Esophagus squamous epithelium (tissue), 5 donors: ENCODE measurements at places on chromosomes 16 and 17.

GRCh38 chr17:41835214-41835799 is 725 bp downstream of the NT5C3B start:
- no peak for DNase-seq

DNA sequence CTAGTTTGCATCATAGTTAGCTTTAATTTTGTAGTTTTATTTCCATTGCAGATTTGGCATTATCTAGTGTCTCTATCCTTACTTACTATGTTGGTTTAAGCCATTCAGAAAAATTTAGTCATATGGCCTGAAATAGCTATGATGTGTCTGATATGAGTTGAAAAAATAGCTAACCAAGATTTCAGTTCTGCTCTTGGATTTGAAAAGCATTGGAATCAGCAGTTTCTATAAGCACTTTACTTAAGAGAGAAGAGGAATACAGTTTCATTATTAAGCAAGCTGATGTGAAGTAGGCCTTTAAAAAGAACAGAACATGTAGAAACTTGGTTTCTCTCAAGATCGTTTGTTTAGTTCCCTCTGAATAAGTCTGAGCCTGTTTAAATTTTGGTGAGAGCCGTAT is 25.9 kb downstream of the LPCAT2 start:
- DNase-seq, result no peak

- no peak for DNase-seq
These were observed 1.9 kb downstream of the CIITA start for GRCh38 chr16:10878644-10879501.

- DNase-seq, result no peak
These were observed 33.8 kb upstream of the SBK1 start for GRCh38 chr16:28258567-28258966.

- no peak for DNase-seq
These were observed 65.7 kb downstream of the HLF start for GRCh38 chr17:55330344-55330933.

- DNase-seq, result no peak
These were observed 69.2 kb upstream of the DOC2B start for GRCh38 chr17:250487-251300.

GRCh38 chr17:73003487-73003886 is 89.0 kb downstream of the SLC39A11 start:
- DNase-seq, result no peak

GRCh38 chr16:8849411-8850011 is 19.3 kb downstream of the CARHSP1 start:
- DNase-seq, result no peak

GRCh38 chr16:57446531-57447185 is 527 bp downstream of the CIAPIN1 start:
- no peak for DNase-seq

- no peak for DNase-seq
These were observed 14.0 kb upstream of the FAM83G start for GRCh38 chr17:19018600-19018950.

DNA sequence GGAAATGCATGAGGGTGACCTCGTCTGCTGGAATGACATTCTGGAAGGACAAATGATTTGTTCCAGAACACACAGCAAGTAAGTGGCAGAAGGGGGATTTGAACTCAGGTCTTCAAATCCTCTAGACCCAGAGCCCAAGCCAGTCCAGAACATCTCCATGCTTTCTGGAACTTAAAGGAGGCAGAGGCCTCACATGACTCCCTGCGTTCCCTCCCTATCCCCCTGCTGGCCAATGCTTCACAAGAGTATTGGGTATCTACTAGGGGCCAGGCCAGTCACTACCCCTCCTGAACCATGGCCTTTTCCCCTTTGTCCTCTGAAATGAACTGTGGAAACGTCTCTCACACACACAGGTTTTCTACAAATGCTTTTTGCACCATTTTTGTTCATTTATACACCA is 7.6 kb upstream of the BEAN1 start:
- no peak for DNase-seq

GRCh38 chr16:29656688-29657523 is 6.1 kb upstream of the SPN start:
- no peak for DNase-seq

GRCh38 chr17:79986411-79987186 is 49.1 kb downstream of the TBC1D16 start:
- DNase-seq, result no peak

DNA sequence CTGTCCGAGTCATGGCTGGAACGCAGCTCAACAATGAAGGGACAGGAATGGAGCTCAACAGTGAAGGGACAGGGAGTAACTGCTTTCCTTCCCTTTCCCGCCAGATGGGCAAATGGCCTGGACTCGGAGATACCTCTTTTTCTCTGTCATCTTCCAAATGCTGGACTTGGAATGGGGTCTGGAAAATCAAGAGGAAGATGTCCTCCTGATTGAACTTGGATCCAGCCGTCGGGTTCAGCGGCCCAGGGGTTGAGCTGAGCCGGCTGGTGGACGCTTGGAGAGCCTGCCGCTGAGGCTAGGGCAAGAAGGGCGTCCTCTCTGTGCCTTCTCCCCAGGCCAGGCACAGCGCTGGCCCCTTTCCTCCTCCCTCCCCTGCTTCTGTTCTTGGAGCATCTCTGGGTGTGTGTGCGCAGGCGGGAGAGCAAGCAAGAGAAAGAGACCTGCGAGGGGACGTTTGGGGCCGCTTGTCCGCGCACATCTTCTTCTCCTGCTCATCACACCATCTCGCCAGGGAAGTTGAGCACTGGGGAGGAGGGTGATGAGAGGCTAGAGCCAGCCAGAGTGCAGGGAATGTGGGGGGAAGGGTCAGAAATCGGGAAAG is 6.6 kb downstream of the NEUROD2 start:
- DNase-seq, result no peak

DNA sequence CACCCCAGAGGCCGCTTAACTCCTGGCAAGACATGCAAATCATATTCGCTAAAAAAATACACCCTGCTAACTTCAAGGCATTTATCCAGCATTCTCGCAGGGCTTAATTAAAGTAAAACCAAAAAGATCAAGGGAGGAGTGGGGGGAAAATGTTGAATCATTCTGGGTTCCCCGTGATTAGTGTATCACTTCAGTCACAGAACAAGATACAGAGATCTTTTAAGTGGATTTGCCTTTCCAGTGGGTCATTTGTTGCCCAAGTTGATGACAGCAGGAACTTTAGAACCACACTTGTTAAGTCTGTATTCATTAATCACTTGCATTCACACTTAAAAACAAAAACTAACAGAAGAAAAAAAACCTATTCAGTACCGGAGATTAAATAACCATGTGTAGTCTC is 17.3 kb downstream of the CRYBA1 start:
- DNase-seq, result no peak

DNA sequence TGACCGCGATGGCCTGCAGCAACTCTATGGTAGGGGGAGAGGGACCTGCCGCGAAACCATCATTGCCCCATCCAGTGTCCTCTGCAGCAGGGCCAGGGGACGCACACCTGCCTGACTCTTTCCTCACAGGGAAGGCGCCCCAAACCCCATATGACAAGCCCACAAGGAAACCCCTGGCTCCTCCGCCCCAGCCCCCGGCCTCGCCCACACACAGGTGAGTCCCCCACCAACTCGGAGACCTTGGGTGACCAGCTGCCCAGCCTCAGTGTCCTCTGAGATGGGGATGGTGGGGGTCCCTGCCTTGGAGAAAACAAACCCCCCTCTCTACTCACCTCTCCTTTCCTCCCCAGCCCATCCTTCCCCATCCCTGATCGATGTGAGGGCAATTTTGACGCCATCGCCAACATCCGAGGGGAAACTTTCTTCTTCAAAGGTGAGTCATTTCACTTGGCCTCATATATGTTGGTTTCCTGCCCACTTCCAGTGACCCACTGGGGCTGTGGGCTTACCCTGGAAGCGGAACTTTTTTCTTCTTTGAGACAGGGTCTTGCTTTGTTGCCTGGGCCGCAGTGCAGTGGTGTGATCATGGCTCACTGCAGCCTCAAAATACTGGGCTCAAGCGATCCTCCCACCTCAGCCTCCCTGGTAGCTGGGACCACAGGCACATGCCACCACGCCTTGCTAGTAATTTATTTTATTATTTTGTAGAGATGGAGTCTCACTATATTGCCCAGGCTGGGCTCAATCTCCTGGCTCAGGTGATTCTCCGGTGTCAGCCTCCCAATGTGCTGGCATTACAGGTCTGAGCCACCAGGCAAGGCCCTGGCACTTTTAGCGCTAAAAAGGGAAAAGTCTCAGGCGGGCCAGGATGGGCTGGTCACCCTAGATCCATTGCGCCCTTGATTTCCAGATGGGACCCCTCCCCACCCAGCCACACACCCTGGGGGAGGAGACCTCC is 8.0 kb upstream of the IL32 start:
- DNase-seq, result no peak

DNA sequence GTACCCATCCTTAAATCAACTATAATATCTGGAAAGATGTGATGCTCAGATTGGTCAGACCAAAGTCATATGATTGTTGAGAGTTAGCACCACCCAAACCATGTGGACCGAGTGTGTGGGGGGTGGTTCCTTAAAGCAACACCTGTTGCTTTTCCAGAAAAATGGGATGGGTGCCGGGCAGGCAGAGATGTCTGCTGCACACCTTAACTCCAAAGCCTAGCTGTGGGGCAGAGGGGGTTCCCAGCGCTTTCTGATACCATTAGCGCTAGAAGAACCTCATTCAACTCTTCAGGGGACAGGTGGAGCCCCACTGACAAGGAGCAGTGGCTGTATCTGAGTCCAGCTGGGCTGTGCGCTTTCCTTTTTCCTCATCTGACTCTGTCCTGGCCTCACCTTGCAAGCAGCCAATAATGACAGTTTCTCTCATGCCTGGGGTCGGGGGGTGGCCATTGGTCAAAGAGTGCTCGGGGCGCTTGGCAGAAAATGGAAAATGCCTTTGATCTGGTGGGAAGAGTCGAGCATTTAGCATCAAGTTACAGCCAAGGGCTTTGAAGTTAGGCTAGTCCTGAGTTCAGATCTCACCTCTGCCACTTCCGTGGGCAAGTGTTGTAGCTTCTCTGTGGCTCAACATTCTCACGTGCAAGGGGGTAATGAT is 82.6 kb downstream of the IRX3 start:
- DNase-seq, result no peak

GRCh38 chr16:77868478-77868877 is 80.1 kb downstream of the VAT1L start:
- DNase-seq, result no peak

DNA sequence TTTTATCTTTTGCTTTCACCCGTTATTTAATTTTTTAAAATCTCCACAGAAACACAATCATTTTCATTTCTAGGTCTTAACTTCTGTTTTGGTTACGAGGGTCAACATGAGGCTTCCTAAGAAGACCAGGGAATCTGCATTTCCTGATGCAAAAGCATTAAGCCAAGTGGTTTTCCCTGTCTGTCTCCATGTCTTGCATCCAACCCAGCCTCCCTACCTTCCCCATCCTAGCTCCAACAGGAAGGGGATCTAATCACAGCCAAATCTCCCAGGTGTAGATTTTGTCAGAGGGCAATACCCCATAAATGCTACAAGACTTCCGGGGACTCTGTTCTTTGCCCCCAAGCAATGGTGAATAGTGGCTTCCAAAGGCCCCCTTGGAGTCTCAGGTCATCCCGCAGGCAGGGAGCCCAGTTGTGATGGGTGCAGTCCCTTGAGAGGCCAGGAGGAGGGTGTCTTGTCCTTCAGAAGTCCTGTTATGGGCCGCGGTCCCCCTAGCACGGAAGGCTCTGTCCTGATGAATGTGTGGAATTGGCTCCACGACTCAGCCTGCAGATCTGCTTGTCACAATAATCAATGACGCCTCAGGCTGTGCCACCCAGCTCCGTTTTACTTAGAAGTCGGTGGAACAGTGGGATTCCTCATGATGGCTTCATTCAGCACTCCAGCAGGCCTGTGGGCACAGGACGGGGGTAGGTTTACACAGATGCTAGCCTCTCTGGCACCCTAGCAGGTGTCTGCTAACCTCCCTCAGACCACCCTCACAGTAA is 141.1 kb downstream of the RGS9 start:
- no peak for DNase-seq

- no peak for DNase-seq
These were observed 24.8 kb downstream of the CYB5D2 start for GRCh38 chr17:4167786-4168185.

DNA sequence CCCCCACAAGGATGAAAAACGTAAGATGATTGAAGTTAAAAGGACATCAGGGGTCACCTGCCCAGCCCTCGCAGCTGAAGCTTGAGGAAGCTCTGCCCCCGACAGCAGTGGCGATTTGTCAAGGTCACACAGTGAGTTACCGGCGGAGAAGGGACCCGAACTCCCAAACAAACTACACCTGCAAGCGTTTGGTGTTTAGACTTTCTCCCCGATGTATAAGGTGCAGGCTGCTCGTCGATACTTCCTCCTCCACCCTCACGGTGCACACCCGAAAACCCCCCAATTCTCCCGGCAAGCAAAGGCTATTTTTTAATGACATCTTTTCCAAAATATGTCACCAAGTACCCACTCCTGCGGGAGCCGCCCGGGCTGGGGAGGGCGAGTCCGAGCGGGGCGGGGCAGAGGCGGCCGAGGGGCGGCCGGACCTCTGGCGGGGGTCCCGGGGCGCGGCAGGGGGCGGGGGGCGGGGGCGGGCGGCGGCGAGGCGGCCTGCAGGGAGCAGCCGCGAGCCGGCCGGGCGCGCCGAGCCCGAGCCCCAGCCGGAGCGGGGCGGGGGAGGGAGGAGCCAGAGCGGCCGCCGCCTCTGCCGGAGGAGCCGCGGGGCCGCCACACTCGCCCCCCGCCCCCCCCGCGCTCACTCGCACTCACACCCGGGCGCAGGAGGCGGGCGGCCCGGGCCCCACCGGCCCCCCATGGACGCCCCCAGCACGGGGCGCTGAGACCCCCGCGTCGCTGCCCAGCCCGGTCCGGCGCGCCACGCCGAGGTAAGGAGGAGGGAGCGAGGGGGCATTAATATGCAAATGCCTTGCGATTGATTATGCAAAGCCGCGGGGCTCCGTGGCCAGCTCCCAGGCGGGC is at the start of gene THRA:
Gene THRA (plus strand): TSS at position 637 of the 858 bp plus-strand sequence. CDS start 11,524 bp downstream, outside the sequence.
- DNase-seq, result no peak

- no peak for DNase-seq
These were observed 44.2 kb downstream of the NUP93 start for GRCh38 chr16:56774016-56774680.

GRCh38 chr17:48278760-48279491 is 151.1 kb downstream of the SKAP1 start:
- DNase-seq, result no peak

DNA sequence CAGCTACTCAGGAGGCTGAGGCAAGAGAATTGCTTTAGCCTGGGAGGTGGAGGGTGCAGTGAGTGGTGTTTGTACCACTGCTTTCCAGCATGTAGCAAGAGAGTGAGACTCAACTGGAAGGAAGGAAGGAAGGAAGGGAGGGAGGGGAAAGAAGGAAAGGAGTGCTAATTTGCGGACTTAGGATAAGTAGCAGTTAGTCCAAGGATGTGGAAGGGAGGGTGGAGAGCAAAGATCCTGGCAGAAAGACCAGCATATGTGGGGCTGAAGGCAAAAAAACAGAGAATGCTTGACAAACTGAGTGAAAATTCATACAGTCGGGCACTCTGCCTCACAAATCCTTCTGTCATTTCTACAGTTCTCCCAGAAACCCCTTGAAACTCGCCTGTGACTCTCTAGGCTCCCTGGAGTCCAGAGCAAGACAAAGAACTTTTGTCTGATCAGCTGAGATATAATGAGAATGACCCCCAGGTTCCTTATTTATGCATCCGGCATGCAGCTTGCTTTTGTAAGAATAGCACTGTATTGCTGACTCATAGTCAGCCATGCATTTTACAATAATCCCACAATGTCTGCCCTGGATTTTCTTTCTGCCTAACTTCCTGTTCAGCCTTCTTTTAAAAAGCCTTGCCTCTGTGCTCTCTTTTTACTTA is 31.5 kb downstream of the CDK5RAP3 start:
- no peak for DNase-seq

- no peak for DNase-seq
These were observed 3.7 kb downstream of the RPH3AL start for GRCh38 chr17:348692-349425.
